ENCODE measurements at places on chromosomes 16 and 17. TPM values are rescaled to one million over a fixed set of nuclear protein-coding genes. Genes with fewer than 3 reads are reported as not detected.
A peak's percentile ranks its signal among the peaks of the same experiment; 100 is the strongest.

DNA sequence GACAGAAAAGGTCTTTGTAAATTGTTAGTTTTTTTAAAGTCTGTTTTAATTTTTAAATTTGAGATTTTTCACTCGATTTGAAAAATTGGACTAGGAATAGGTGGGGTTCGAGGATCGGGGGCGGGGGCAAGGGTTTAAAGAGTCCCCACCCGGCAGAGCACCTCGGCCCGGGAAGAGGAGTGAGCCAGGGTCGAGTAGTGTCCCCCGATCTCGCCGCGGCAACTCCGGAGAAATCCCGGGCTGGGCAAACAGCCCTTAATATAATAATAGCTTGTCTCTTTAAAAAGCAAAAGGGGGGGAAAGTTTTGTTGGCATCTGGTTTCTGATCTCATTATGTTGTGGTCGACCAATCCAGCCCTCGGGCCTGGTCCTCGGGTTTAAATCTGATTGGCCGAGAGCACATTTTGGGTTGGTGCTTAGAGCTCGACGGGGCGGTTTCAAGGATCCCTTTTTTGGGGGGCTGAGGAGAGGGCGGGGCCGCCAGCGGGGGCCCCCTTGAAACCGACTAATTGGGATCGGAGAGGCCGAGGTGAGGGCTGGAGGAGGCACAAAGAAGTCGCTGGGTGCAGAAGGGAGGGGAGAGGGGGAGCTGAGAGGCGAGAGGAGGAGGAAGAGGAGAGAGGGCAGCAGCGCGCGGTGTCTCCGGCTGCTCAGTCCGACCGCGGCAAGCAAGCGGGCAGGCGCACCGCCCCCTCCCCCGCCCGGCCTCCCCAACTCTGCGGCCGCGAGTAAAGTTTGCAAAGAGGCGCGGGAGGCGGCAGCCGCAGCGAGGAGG, at the start of gene FZD2:
Gene FZD2, plus strand, starts transcription at position 653 of the 775 bp plus-strand sequence. CDS start 205 bp downstream, outside the sequence.
- DNase-seq = peak; percentile 93

- peak; percentile 91 for DNase-seq
These were observed 36.9 kb downstream of the SYCE1L start for GRCh38 chr16:77236063-77236511.

GRCh38 chr17:78748048-78748729, 33.9 kb downstream of the CYTH1 start:
- DNase-seq = no peak

DNA sequence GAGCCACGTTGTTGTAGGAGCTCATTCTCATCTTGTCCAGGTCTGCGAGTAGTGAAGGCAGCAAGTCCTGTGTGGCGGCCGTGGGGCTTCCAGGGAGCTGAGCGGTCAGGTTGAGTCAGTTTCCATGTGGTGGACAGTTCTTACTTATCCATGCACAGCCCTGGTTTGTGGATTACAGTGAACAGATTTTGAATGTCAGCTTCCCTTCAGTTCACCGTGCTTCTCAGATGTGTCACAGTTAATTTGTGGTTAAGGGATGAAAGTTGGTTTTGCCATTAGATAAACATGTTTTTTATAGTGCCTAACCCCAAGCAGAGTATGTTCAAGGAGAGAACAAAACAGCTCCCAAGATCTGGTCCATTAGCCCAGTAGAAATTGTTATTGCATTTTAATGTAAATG, 103.1 kb downstream of the RPTOR start:
- DNase-seq = no peak

The B4GALNT2 gene
- total RNA-seq = 0.60 TPM

DNA sequence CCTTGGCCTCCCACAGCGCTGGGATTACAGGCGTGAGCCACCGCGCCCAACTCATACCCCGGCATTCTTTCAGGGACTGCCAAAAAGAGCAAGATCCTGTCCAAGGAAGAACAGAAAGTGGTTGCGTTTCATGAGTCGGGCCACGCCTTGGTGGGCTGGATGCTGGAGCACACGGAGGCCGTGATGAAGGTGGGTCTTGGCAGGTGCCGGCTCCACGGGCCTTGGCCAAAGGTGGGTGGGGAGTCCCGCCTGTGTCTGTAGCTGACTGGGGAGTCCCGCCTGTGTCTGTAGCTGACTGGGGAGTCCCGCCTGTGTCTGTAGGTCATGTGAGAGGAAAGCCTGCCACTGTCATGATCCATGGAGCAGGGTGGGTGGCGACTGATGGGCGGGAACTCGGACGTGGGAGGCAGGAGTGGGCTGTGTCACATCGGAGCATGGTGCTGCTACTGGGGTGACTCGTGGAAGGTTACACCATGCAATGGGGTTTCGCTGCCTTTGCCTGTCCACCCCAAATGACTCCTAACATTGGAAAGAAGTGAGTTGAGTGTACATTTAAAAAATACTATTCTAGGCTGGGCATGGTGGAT, 10.0 kb upstream of the RPL13 start:
- DNase-seq = no peak

The CACNG3 gene
- total RNA-seq = not detected

The CLDN7 gene
- total RNA-seq = 284 TPM

DNA sequence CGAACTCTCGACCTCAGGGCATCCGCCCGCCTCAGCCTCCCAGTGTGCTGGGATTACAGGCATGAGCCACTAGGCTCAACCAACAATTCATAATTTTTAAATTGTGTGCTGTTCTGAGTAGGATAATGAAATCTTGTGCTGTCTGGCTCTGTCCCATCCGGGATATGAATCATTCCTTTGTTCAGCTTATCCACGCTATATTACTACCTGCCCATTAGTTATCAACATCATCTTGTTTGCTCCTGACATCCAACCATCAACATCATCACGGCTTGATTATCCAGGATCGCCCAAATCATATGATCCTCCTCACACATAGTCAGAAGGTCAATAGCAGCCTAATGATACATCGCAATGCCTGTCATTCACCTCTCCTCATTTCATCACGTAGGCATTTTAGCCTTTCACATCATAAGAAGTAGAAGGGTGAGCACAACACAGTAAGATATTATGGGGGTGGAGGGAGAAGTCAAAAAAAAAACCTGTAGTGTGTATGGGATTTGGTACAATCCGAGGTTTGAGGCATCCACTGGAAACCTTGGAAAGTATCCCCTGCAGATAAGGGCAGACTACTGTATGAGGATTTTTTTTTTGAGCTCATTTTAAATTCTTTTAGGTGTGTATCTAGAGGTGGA, 77.0 kb upstream of the SIAH1 start:
- no peak for DNase-seq

The NLGN2 gene
- 68.4 TPM for total RNA-seq

GRCh38 chr17:77099997-77100396, 40.8 kb upstream of the SEC14L1 start:
- no peak for DNase-seq

DNA sequence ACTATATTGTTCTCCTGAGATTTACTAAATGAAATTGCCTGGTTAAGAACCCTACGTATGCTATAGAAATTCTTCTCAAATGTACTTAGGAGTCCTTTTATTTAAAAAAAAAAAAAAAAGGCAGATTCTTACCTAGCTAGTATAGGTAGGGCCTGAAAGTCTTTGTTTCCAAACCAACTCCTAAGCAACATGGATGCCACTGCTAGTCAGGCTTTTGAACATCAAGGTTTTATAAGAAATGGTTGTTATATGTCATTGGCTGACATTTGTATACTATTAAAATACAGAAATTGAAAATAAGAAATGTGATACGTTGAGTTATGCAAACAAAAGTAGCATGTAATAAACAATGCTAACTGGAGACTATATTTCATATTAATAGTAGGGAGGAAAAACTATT, 1.2 kb downstream of the EVI2A start:
- DNase-seq = no peak

- DNase-seq = no peak
These were observed 12.4 kb downstream of the SLC7A6OS start for GRCh38 chr16:68298312-68298711.

DNA sequence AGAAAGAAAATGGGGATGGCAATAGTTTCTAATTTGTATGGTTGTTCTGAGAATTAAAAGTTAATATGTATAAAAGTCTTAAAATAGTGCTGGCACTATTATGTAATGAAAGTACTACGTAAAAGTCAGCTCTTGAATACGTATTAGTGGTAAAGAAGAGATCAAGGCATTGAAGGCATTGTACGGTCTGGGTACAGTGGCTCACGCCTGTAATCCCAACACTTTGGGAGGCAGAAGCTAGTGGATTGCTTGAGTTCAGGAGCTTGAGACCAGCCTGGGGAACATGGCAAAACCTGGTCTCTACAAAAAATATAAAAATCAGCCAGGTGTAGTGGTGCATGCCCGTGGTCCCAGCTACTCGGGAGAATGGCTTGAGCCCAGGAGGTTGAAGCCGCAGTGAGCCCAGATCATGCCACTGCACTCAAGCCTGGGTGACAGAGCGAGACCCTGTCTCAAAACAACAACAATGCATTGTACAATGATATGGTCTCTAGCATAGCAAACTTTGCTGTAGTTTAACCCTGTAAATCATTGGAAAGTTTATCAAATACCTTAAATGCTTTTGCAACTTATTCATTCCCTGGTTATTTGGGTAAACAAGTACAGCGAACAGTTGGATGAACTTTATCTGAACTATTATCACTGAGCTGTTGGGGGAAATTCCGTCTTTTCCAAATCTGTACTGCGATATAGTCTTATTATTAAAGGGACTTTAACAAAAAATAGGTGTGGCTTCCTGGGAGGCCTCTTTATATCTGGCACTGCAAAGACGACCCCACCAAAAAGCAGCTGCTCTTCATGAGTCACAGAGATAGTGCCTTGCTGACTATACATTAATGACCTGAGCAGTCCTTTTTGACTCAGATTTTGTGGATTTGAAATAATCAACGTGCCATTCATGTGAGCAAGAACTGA, 73.6 kb downstream of the GPRC5B start:
- DNase-seq = peak; percentile 27

DNA sequence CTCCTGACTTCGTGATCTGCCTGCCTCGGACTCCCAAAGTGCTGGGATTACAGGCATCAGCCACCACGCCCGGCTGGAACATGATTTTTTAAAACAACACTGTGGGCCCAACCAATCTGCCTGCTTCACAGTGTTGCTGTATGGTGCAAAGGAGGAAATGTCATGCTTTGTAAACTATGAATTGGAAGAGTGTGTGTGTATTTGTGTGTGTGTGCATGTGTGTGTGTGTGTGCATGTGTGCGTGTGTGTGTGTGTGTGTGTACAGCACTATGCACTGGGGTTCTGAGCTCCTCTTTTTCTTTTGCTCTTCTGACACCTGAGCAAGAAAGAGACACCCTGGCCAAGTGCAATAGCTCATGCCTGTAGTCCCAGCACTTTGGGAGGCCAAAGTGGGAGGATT, 14.5 kb upstream of the CNOT1 start:
- no peak for DNase-seq

The KCTD11 gene
- 9.5 TPM for total RNA-seq

GRCh38 chr16:10921536-10922327, 20.5 kb downstream of the DEXI start:
- DNase-seq = no peak

DNA sequence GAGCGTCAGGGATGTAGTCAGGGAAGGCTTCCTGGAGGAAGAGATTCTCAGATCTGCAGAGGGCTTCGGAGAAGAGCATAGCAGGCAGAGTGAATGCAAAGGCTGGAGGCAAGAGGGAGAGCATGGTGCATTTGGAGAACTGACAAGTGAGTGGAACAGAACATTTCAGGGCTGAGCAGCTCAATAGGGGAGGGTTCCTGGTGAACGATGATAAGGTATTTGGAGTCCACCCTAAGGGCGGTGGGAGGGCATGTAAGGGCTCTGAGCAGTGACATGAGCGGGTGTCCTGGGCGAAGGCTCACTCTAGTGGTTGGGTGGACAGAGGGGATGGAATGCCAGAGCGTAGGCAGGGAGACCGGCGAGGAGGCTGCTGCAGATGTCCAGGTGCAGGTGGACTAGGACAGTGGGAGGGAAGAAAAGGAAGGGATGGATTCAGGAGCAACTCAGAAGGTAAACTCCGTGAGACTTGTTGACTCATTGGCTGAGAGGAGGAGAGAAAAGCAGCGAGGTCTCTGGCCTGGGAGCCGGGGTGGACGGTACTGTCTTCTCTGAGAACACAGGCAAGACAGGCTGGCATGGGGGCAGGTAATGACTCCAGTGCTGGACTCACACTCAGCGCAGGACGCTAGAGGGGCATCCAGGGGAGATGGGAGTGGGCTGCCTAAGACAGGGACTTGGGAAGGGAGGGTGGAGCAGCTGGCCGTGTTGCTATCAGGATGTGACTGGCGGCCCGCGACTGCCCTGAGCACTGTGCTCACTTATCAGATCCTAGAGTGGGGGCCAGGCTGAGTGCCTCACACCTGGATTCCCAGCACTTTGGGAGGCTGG, 1.4 kb upstream of the PITPNA start:
- no peak for DNase-seq

The KRTAP2-3 gene
- 0.98 TPM for total RNA-seq

- no peak for DNase-seq
These were observed 50.2 kb downstream of the ZCCHC14 start for GRCh38 chr16:87442581-87442966.

The HOXB1 gene
- total RNA-seq = 0.79 TPM

The IL21R gene
- total RNA-seq = 0.29 TPM

The CACNB1 gene
- 1.8 TPM for total RNA-seq

DNA sequence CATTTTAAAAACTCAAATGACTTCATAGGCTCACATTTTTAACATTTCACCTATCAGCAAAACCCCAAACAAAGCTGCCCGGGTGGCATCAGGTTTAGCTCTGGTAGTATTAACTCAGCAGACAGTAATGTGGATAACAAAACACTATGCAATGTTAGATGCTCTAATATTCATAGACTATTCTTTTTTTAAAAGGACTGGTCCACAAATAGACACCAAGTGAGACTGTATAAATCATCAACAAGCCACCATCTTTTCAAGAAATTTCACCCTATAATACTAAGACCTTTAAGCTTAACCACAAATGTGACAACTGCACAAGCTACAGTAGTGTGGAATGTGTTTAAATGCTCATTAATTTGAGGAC, 20.2 kb downstream of the SNN start:
- no peak for DNase-seq

The LSM12 gene
- 50.6 TPM for total RNA-seq

The SMIM36 gene
- total RNA-seq = not detected

- DNase-seq = no peak
These were observed 221.7 kb upstream of the XYLT1 start for GRCh38 chr16:17692484-17692883.

GRCh38 chr16:71476457-71477124, 12.5 kb downstream of the ZNF19 start:
- no peak for DNase-seq

- DNase-seq = no peak
These were observed 292.7 kb downstream of the HAPSTR1 start for GRCh38 chr16:9384141-9384540.

GRCh38 chr16:9380221-9380620, 288.8 kb downstream of the HAPSTR1 start:
- DNase-seq = no peak

DNA sequence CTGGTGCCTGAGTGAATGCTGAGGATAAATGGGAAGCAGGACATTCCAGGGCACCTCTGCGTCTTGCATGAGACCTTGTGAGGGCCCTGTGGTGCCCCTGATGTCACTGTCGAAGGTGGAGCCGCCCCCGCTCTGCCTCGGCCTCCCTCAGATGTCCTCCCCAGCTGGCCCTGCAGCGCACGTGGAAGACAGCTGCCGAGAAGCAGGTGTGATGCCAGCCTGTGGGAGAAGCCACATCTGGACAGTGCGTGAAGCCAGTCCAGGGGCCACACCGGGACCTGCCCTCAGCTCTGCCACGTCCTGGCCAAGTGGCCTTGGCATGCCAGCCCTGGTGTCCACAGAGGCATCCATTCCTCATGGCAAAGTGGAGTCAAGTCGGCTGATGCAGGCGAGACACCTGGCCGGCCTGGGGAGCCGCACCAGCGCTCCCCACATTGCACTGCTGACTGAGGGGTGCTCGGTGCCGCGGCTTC, 21.6 kb upstream of the METRNL start:
- DNase-seq = peak; percentile 66

All from type B pancreatic cell (in vitro differentiated cells).